ENCODE measurements at places on chromosomes 3 and 15. TPM values are rescaled to one million over a fixed set of nuclear protein-coding genes. Genes with fewer than 3 reads are reported as not detected.

Gene CEP19
- total RNA-seq = 4.0 TPM

Gene TMEM39A
- total RNA-seq = 68.7 TPM

Gene PYGO1
- total RNA-seq = 21.2 TPM

Gene SLC25A36
- total RNA-seq = 75.4 TPM

Gene RPUSD2
- total RNA-seq = 7.6 TPM

Gene MED12L
- 0.72 TPM for total RNA-seq

Gene IL12A
- total RNA-seq = 1.2 TPM

- no peak for DNase-seq
Observed at GRCh38 chr3:154469585-154469984, 39.6 kb upstream of the GPR149 start.

GRCh38 chr3:25350725-25351114, 77.3 kb upstream of the RARB start:
- DNase-seq = no peak

GRCh38 chr15:25882466-25882865, 19.3 kb upstream of the ATP10A start:
- peak; percentile 9 for DNase-seq

GRCh38 chr3:83226751-83227150, 1465.3 kb upstream of the GBE1 start:
- DNase-seq = no peak

DNA sequence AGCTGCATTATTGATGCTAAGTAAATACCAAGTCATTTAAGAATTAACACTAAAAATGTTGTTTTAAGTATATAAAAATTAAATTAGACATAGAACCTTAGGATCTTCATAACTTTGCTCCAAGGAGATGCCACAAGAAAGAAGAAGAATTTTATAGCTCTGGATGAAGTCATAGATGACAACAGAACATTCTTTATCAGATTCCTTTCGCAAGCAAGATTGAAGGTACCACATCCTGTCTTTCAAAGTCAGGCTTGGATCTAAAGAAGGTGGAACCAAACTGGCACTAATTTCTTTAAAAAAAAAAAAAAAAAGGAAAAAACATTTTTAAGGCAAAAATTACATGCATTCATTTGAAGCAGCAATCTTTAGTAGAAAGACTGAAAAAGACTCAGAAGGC, 62.5 kb downstream of the POLQ start:
- DNase-seq = peak; percentile 21

DNA sequence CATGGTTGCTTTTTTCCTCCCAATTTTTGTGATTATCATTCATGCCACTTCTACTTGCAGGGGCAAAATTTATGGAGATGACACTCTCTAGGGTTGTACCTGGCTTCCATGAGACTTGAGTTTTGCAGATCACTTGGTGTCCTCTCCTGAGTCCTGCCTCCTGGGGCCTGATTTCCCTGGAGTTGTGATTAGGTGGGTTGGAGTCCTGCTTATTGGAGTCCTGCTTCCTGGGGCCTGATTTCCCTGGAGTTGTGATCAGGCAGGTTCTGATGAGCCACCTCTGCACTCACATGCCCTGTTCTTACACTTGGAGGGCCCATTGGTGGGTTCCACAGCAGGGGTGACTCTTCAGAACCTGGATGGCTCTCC, 102.0 kb downstream of the PDCD6IP start:
- DNase-seq = no peak

GRCh38 chr15:36753173-36753572, 173.7 kb downstream of the CDIN1 start:
- no peak for DNase-seq

GRCh38 chr3:179146911-179147513, 1.1 kb upstream of the PIK3CA start:
- DNase-seq = peak; percentile 79

Measured in fibroblast of the aortic adventitia (primary cell).